ENCODE measurements at places on chromosomes 5 and 9. TPM values are rescaled to one million over a fixed set of nuclear protein-coding genes. Genes with fewer than 3 reads are reported as not detected.

CDH9 gene
- total RNA-seq, result not detected

CNTFR gene
- total RNA-seq, result not detected

SV2C gene
- not detected for total RNA-seq

DNA sequence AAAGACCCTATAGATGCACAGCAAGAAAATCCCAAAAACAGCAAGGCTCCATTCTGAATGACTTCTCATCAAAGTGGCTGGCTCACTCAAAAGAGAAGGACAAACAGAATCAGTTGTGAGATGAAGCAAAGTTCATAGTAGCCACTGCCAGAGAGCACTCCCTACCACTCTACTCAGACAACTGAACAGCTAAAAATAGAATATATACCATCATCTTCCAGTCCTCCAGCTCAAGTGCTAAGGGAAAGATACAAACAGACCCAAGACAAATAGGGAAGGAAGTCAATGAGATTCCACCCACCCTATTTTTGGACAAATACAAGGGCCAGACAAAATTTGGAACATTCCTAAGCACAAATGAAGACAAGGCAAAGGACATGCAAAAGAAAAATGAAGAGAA is 20.6 kb downstream of the GNAQ start:
- H3K27me3 ChIP-seq, result no peaks in the 10 kb centered on the region
- DNase-seq, result no peak
- peaks cover 12% of the 10 kb centered on the region for H3K36me3 ChIP-seq
- peak overlapping the region; percentile 80 for H3K27ac ChIP-seq

GRCh38 chr5:111454198-111454622 is 58.1 kb downstream of the STARD4 start:
- H3K4me3 ChIP-seq, result no peak overlapping the region
- H3K4me1 ChIP-seq, result peaks cover 3% of the 10 kb centered on the region
- H3K36me3 ChIP-seq, result peaks cover 19% of the 10 kb centered on the region
- H3K27me3 ChIP-seq, result no peaks in the 10 kb centered on the region
- no peak for DNase-seq
